ENCODE measurements at places on chromosomes 16 and 17. TPM values are rescaled to one million over a fixed set of nuclear protein-coding genes. Genes with fewer than 3 reads are reported as not detected.

DNA sequence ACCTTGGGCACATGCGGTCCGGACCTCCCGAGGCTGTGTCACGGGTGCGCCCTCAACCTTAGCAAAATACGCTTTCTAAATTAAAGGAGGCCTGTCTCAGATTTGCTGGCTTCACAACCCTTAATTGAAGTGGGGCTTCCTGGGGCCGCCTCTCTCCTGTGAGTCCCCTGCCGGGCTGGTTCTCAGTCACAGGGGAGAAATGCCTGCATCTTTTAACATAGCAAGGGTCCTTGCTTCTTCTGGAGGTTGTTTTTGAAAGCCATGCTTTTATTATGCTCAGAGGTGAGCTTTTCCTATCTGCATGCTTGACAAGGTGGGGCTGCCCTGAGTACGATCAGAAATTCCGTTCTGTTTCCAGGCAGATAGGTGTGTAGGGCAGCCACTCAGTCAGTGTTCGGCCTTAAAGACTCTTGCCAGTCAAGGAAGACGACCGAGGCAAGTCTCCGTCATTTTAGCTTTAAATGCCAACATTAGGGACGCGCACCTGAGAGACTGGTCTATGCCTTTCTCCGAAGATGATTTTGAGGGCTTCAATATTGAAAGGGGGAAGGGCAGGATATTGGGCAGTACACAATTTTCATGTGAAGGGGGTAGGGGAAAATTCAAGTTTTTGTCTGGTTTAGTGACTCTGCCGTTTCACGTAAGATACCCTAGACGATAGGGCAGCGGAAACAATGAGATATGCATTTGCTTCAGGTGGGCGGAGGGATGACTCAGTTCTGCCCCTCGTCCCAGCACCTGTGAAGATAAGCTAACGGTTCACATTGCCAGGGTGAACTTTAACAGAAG lies 5.5 kb upstream of the SLC7A5 start:
- DNase-seq: no peak

GRCh38 chr17:17528696-17529652 lies 32.8 kb upstream of the RASD1 start:
- DNase-seq: no peak

DNA sequence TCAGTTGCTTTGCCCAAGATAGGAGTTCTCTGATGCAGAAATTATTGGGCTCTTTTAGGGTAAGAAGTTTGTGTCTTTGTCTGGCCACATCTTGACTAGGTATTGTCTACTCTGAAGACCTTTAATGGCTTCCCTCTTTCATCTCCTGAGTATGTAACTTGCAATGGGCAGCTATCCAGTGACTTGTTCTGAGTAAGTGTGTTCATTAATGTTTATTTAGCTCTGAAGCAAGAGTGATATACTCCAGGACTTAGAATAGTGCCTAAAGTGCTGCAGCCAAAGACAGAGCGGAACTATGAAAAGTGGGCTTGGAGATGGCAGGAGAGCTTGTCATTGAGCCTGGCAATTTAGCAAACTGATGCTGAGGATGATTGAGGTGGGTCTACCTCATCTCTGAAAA lies 8.8 kb upstream of the TANGO6 start:
- DNase-seq: no peak

Gene CSF3
- polyA plus RNA-seq: 2.7 TPM

Gene KRT31
- polyA plus RNA-seq: not detected
